Retinal pigment epithelial cell (primary cell): ENCODE measurements at places on chromosomes 1 and 21.
A peak's percentile ranks its signal among the peaks of the same experiment; 100 is the strongest.

GRCh38 chr1:66172272-66172671, 361.7 kb upstream of the SGIP1 start:
- DNase-seq, result no peak

GRCh38 chr1:201264072-201264471, 19.2 kb upstream of the PKP1 start:
- no peak for DNase-seq

DNA sequence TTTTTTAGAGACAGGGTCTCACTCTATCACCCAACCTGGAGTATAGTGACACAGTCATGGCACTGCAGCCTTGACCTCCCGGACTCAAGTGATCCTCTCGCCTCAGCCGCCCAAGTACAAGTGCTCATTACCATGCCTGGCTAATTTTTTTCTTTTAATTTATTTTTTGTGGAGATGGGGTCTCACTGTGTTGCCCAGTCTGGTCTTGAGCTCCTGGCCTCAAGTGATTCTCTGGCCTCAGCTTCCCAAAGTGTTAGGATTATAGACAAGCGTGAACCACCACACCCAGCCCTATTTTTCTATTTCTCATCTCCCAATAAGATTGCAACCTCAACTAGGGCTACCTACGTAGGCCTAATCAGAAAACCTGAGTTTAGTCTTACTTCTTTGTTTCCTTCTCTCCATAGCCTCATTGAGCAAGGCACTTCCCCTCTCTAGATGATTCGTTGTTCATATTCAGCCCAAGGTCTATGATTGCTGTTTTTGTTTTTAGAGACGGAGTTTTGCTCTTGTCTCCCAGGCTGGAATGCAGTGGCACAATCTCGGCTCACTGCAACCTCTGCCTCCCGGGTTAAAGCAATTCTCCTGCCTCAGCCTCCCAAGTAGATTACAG, 1.1 kb upstream of the KPNA6 start:
- DNase-seq, result no peak

DNA sequence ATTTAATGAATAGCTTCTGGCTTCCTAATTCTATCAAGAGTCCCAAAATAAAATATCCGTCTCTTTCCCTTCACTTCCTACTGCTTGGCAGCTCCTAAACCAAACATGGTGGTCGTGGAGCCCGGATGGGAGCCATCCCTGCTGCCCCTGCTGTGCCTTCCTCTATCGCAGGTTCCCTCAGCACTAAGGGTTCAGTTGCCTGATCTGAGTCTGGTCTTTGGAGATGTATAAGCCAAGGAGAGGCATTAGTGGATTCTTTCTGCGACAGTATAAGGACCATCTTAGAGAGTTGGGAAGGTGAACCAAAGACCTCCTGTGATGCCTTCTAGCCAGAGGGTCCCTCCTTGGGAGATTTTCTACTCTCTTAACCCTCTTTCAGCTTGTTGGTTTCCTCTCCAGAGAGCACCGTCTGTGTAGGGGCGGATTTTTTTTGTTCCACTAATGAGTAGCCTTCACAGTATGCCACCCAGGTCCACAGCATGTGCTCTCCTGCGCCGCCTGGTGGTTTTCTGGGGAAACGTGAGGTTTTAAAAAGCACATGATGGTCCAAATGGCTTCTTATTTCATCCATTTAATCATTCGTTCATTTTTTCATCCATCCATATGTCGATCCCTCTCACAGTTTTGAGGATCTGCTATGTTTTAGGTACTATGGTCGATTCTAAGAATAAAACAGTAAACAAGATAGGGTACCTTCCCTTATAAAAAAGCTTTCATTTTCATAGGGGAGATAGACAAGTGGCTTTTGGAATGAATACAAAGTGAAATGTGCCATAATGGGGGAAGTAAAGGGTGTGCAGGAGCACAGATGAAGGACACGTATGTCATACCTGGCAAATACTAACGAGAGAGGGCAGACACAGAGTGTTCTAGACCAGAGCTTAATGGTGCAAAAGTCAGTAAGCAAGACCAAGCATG, 71.0 kb downstream of the NFASC start:
- peak; percentile 8 for DNase-seq

DNA sequence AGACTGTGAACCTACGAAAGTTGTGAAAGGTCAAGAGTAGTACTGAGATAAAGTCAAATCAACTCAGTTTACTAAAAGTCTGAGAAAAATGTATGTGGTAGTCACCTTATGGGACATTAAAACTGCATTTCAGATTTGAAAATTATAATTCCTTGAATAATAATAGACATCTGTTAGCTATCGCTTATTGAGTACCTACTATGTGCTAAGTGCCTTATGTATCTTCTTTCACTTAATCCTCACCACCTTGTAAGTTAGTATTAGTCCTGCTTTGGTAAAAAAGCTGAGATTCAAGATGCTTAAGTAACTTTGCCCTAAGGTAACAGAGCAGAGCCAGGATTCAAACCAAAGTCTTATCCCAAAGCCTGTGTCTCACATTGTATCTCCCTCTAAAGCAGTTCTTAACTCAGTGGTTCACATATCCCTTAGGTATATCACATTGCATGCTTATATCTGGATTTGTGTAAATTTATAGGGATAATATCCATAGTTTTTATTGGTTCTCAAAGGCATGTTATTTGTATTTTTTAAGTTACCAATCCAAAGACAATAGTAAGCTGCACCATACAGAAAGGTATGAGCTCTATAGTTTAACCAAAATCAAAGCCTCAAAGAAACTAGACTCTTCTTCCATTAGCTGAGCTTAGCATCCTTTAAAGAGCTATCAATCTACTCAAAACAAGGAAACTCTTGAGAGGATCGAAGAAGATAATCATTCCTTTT, 865 bp downstream of the PIGC start:
- DNase-seq, result no peak

- DNase-seq, result no peak
Observed at GRCh38 chr1:185467122-185467521, 150.1 kb upstream of the IVNS1ABP start.

DNA sequence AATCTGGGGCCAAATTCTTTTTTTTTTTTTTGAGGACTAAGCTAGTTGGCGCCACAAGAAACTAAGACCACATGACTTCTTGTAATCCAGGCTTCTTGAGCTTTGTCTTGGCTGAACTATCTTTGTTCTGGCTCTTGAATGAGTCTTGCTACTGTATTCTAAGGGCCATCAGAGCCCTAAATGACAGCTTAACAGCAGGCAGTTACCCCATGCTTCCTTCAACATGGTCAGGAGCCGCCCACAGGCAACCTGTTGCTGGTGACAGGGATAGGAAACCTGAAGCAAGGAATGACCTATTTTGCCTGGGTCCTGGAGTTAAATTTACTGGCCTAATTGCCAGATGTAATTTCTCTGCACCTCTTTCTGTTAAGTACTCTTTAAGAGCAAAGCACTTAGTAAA, 188.2 kb upstream of the PLXNA2 start:
- no peak for DNase-seq

DNA sequence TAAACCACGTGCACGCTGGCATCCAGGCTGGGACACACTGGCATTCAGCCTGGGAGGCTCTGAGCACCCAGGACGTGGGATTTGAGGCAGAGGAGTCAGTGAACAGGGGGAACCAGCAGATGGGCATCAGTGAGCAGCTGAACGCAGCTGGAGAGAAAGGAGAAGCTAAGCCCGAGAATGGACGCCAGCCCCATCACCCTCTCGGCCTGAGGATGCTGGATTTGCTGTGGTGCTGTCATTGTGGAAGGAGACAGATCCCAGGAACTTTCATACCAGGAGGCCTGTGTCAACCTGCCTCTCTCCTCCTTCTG, 132.8 kb downstream of the PGBD5 start:
- no peak for DNase-seq

DNA sequence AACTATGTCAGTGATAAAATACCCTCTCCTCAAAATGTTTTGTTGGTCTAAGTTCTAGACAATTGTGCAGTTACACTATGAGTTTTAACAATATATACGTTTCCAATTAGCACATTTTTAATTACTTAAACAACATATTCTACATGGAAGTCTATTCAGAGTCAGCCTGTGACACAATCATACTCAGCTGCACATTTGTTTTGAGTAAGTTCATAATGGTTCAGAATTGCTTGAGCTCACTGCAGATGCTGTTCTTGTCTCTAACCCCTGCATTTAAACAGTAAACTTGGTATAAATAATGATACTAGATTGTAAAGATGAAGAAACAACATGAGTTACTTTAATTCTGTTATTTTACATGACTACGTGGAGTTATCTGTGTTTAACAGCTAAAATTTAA, 30.6 kb downstream of the CDKN2C start:
- DNase-seq, result no peak

GRCh38 chr1:207430602-207431001, 23.5 kb upstream of the CR2 start:
- no peak for DNase-seq

DNA sequence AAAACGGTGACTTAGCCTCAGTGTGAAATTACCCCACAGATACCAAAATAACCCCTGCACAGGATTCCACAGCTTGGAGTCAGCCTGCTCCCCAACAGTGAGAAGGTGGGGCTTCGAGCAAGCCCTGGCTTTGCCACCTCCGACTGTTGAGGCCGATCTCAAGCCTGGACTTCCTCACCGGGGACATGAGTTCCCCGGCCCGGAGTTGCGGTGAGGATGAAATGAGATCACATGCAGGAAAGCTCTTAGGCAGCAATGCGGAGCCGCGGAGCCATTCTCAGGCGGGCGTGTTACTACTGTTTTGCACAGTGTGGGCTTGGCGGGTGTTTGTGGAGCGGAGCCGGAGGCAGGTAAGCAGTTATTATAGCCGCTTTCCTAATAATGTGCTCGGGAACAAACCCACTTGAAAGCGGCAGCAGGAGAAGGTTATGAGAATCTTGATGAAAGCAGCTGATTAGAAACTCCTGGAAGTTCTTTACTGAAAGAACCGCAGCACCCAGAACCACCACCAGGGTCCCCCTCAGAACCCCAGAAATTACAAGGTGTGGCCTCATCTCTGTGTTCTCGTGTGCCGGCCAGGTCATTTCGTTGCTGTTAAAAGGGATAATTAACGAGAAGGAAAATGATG, 3.9 kb upstream of the CLSTN1 start:
- DNase-seq, result no peak

GRCh38 chr1:150560011-150560438, 10.8 kb downstream of the ADAMTSL4 start:
- DNase-seq, result no peak

DNA sequence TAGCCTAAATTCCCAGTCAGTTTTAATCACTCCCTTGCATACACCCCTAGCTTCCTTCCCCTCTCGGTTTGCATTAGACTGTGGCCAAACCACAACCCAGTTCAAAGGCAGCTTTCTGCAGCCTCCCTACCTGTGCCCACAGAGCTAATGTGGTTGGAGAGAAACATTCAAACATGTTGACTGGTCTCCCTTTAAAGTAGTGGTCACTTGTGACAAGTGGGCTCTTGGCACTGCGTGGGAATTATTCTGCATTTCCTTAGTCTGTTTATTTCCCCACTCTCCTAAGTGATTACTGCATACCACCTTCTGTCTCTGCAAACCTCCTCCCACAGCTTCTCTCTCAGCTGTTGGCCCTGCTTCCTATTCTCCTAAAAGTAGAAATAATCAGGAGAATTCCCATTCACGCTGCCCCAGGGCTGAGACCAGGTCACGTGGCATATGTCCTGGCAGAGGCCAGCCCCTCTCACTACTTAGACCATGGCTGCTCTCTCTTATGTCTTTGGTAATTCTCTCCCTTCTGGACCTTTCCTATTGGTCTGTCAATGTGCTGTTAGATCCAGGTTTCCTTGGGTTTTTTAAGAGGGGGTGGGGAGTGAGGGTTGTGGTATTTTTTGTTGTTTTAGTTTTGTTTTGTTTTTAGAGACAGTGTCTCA, 38.4 kb upstream of the CD101 start:
- DNase-seq, result no peak

GRCh38 chr21:36575306-36575705, 95.4 kb upstream of the CLDN14 start:
- no peak for DNase-seq

DNA sequence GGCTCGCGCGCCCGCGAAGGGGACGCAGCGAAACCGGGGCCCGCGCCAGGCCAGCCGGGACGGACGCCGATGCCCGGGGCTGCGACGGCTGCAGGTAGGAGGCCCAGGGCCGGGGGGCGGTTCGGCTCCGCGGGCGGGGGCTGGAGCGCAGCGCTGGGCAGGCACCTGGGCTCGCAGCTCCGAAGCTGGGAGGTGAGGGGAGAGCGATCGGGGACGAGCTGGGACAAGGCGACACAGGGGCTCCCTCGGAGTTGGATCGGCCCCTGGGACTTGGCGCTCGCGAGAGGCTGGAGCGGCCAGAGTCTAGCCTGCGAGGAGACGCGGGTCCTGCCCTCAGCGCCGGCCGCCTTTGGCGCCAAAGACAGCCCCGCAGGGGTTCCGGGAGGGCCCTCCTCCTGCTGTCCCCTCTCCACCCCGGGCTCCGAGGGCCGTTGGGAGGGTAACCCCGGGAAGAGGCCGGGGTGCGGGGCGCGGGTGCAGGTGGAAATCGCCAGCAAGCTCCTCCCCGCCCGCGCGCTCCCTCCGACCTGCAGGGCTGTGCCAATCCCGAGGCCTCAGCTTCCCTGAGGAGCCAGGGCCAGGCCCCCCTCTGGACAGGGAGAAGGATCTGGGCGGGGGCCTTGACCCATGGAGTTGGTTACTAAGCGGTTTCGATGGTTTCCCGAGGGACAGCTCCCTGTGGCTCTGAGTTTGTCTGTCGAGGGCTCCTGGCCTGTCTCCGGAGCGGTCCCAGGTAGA, 401 bp downstream of the TP73 start:
- no peak for DNase-seq

DNA sequence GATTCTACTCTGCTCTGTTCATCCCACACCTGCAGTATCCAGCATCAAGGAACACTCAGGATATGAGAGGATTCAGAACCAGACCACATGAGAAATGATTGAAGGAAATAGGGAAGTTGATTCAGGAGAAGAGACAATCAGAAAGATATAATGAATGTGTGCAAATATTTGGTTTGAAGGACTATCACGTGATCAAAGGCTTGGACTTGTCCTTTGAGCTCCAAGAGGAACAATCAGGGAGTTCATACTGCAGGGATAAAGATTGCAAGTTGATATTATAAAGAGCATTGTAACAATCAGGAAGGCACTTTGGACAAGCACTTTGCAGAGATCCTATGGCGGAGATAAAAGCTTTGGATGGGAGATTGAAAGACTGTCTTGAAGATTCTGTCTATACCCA, 13.9 kb upstream of the PIGM start:
- DNase-seq, result no peak

- no peak for DNase-seq
Observed at GRCh38 chr21:27171707-27172106, 204.8 kb upstream of the ADAMTS5 start.

- DNase-seq, result no peak
Observed at GRCh38 chr1:202639500-202639899, 70.8 kb downstream of the SYT2 start.
